Omental fat pad (tissue), 4 donors: ENCODE measurements at places on chromosomes 6 and 20. TPM values are rescaled to one million over a fixed set of nuclear protein-coding genes. Genes with fewer than 3 reads are reported as not detected.

The ZNF451 gene
- 41.4 TPM for total RNA-seq

The CLPSL2 gene
- not detected for total RNA-seq

The GPR63 gene
- 1.7 TPM for total RNA-seq

The SNAP91 gene
- 0.13 TPM for total RNA-seq

The OR2H2 gene
- not detected for total RNA-seq

The DCBLD1 gene
- total RNA-seq = 6.5 TPM

The ERVFRD-1 gene
- total RNA-seq = 0.32 TPM

- DNase-seq = no peak
Observed at GRCh38 chr6:159068904-159069578, 24.2 kb upstream of the TAGAP start.

DNA sequence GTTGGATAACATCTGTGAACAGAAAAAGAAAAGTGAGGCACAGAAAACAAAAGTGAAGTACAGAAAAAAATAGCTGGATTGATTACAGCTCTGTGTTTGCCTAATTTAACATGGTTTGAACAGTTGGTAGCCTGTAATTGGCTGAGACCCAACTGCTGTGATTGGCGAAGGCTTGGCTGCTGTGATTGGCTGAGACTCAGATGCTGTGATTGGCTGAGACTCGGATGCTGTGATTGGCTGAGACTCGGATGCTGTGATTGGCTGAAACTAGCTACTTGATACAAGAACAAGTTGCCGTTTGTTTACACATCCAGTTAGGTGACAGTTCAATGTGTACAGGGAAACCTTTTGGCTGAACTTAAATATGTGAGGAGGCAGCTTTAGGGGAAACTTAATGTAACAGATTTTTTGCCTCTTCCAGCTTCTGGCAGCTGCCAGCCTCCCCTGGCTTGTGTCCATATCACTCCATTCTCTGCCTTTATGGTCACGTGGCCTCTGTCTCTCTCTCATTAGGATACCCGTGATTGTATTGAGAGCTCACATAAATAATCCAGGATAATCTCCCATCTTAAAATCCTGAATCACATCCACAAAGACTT lies 223.4 kb upstream of the FOXA2 start:
- DNase-seq = no peak

GRCh38 chr6:161058741-161059140 lies 67.2 kb downstream of the MAP3K4 start:
- DNase-seq = no peak

- DNase-seq = no peak
Observed at GRCh38 chr6:235763-236360, 56.4 kb upstream of the DUSP22 start.

- peak; percentile 55 for DNase-seq
Observed at GRCh38 chr6:16760516-16761470, at the start of gene ATXN1. TSS of gene ATXN1 (minus strand) at chr6:16761460.

- no peak for DNase-seq
Observed at GRCh38 chr20:32447136-32448027, 89.3 kb downstream of the ASXL1 start.

- DNase-seq = no peak
Observed at GRCh38 chr20:14245368-14245970, 91.9 kb downstream of the FLRT3 start.

GRCh38 chr6:140579918-140580317 lies 1205.5 kb upstream of the CITED2 start:
- DNase-seq = no peak
